ENCODE measurements at places on chromosomes 11 and 22.

- DNase-seq = no peak
Measured at GRCh38 chr11:99676292-99676691, 655.5 kb downstream of the CNTN5 start.

DNA sequence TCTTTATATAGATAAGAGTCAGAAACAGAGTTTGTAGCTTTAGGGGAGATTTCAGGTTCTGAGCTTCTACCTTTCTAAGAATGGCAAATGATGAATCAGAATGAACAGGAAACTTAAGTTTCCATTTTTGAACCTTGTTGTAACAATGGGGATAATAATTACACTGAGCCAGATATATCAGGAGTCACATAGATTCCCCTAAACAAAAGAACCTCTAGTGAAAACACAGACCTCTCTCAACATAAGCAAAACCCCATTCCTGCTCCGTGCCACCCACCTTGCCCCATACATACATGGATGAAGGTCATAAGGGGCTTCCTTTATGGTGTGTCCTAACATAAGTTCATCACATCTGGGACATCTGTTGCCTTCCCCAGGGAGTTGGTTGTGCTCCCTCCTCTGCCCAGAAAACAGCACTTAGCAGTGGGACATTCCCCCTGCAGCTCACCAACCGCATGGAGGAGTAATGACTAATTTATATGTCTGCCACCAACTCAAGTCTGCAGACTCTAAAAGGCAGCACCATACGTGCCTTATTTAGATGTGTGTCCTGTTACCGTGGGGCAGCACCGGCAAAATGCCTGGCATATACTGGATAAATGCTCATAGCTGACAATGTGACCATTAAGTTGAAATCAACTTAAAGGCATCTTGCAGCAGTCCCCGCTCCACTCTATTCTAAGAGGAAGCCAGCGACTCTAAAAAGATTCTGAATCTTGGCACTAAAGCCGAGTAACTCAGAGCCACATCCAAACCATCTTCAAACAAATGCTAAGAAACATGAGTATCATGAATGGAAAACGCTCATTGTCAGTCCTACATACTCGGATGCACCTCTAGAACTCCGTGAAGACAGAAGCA, 8.0 kb downstream of the JAML start:
- no peak for DNase-seq

DNA sequence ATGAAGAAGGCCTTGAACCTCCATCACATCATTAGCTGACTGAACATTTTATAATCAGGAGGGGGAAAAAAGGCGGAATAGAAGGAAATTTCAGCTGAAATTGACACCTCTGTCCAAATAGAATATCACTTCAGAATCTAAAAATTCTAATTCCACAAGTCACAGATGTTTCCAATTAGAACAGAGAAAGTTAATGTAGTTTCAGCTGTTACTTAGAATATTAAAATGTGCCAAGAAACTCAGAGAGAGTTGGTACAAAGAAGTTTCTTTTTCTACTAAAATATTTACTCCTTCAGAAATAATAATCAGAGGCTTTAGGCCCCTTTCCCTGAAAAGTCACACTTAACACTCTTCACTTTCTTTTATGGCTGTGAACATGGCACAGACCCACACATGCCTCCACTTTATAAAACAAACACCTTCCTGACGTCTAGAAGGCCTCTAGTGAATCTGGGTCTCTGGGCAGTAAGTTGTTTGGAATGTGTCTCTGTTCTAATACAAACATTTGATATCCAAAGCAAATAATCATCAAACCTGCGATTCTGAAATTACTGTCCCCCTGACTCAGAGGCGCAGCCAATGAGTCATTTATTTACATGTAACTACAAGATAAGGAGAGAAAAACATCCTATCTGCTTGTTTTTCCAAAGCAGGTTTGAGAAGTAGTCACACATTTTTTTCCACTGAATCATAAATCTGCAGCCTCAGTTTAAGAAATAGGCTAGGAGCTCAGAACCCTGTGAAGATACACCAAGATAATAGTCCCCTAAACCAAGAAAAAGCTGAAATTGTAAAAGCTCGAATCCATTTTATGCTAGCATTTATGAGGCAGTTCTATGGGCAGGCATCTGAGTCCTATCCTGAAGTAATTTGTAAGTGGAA, 148.4 kb downstream of the ME3 start:
- DNase-seq = no peak

- no peak for DNase-seq
Measured at GRCh38 chr22:42919199-42919598, 62.1 kb upstream of the ARFGAP3 start.

GRCh38 chr11:130674686-130675308, 226.4 kb downstream of the ADAMTS15 start:
- DNase-seq = no peak

DNA sequence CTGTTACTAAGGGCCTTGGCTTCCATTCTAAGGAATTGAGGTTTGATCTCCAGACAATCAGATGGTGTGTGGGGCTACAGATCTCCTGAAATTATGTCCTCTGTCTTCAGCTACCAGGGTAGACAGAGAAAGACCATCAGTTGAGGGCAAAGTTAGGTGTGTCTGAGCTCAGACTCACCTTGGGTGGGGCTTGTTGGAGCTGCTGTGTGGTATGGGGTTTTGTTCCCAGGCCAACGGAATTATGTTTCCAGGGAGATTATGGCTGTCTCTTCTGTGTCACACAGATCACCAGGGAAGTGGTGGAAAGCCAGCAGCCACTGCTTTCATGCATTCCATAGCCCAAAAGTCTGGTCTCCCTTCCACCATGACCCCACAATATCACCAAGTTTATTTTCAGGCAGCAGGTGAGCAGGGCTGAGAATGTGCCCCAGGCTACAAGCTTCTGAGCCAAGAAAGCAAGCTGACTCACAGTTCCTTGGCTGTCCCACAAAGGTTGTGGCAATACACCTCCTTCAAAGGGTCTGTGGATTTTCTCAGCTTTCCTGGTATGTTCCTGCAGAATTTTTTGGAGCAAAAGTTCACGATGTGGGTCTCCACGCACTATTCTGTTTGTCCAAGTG, 714.9 kb downstream of the LUZP2 start:
- no peak for DNase-seq

- no peak for DNase-seq
Measured at GRCh38 chr11:79119491-79120284, 321.1 kb downstream of the TENM4 start.

DNA sequence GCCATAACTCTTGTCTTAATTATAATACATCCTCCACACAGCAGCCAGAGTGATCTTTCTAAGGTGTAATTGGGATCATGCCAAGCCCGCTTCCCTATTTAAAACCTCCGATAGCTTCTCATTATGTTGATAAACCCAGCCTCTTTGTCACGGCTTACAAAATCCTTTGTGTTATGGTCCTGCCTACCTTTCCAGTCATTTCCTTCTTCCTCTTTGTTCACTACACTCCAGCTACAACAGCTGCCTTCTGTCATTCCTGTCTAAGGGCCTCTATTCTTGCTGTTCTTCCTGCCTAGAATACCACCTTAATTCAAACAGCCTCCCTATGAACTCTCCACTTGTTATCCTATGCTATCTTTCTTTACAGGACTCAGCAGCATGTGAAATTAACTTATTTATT, 70.6 kb upstream of the CAPRIN1 start:
- DNase-seq = no peak

DNA sequence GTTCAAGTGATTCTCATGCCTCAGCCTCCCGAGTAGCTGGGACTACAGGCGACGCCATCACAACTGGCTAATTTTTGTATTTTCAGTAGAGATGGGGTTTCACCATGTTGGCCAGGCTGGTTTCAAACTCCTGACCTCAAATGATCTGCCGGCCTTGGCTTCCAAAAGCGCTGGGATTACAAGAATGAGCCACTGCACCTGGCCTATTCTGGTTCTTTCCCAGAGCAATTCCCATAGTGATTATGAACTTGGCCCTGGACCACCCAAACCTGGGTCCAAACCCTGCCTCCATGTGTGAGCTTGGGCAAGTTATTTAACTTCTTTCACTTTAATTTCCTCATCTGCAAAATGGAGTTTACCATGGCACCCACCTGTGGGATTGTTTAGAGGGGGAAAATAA, 61.5 kb upstream of the HEPHL1 start:
- DNase-seq = no peak

DNA sequence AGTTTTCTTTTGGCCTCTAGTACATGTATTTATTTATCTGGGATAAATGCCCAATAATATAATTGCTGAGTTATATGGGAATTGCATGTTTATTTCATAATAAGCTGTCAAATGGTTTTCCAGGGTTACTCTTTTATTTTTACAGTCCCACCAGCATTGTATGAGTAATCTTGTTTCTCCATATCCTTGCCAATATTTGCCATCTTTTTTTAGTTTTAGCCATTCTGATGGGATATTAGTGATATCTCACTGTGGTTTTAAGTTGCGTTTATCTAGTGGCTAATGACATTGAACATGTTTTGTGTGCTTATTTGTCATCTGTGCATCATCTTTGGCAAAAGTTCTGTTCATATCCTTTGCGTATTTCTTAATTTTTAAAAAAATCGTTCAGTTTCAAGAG, 372.8 kb upstream of the CCDC179 start:
- DNase-seq = no peak

DNA sequence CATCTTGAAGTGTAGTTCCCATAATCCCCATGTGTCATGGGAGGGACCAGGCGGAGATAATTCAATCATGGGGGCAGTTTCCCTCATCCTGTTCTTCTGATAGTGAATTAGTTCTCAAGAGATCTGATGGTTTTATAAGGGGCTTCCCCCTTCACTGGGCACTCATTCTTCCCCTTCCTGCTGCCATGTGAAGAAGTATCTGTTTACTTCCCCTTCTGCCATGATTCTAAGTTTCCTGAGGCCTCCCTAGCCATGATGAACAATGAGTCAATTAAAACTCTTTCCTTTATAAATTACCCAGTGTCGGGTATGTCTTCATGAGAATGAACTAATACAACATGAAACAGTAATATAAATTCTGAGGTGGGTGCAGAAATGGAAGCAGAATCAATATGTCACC, 12.1 kb upstream of the SPTBN2 start:
- DNase-seq = no peak

DNA sequence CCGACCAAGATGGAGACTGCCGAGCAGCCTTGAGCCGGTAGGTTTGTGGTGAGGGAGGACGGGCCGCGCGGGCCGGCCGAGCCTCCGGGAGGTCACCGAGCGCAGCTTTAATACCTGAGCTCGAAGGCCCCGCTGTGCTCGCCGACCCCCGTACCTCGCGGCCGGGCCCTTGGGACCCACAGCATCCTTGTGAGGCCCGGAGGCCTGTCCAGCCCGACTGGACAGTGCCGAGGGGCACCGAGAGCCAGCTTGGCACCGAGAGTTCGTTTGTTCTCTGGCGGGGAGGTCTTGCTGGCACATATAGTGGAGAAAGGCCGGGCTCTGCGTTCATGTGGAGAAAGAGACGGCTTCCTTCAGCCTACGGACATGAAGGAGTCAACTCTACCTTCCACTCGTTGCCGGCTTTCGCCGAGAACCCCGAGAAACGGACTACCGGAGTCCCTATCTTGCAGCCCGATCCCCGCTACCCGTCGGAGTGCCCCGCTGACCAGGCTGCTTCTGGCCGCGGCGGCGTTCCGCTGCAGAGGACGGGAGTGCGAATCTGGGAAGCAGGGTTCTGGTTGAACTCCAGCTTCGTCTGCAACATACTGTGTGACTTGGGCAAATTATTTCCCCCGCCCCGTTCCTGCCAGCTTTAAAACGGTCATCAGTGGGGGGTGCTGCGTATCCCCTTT, 349 bp downstream of the TSSC4 start:
- no peak for DNase-seq

Data from activated CD8-positive, alpha-beta memory T cell treated with anti-CD3 and anti-CD28 coated beads for 4 hours (primary cell).